ENCODE measurements at places on chromosomes 13 and 19.

DNA sequence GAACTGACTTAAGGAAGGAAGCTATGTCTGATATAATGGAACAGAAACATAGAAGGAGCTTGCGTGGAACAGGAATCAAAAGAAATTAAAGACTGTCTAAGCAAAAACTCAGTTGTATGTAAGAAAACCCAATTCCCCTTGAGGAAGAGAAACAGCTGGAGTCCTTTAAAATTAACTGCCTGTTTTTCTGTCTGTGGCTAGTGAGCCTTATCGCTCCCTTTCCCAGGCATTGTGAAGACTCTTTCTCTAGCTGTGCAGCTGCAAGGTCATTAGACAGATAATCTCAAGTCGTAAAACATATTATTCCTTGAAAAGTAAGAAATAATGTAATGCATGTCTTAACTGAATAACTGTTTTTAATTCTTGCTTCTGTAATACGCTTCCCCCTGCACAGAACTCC lies 39.7 kb upstream of the IGSF23 start:
- DNase-seq, result no peak

DNA sequence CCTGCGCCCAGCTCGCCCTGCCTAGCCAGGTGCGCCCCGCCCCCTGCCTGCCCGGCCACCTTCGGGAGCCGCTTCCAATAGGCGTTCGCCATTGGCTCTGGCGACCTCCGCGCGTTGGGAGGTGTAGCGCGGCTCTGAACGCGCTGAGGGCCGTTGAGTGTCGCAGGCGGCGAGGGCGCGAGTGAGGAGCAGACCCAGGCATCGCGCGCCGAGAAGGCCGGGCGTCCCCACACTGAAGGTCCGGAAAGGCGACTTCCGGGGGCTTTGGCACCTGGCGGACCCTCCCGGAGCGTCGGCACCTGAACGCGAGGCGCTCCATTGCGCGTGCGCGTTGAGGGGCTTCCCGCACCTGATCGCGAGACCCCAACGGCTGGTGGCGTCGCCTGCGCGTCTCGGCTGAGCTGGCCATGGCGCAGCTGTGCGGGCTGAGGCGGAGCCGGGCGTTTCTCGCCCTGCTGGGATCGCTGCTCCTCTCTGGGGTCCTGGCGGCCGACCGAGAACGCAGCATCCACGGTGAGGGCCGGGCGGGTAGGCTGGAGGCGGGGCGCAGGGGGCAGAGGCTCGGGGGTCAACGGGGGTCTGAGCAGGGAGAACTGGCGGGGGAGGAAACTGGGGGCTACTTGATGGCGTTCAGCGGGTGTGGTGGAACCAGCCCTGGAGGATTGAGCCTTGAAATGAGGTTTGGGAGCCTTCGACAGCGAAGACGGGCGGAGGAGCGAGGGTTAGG lies at the start of gene SPINT2:
SPINT2 (plus strand) TSS at position 88 of the 727 bp plus-strand sequence; CDS start at position 408, 320 bp downstream.
- DNase-seq, result peak; percentile 31

DNA sequence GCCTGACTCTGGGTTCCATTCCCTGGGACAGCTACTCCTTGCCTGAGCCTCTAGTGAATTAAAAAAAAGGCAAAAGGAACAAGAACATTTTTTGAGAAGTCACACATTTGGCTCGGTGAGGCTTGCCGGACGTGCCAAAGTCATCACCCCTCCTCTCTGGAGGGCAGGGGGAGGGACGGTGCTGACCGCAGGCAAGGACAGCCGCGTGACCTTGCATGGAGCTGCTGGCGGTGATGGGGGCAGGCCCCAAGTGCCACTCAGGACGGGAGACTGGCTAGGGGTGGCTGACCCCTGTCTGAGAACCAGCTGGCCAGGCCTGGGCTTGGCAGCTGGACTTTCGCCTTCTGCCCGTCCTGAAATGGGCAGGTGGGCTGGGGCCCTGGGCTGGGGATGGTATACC lies 26.4 kb downstream of the MAP2K2 start:
- DNase-seq, result no peak

GRCh38 chr13:21050288-21051197 lies 10.8 kb downstream of the LATS2 start:
- no peak for DNase-seq

GRCh38 chr19:16328824-16329482 lies 4.3 kb downstream of the KLF2 start:
- DNase-seq, result no peak

DNA sequence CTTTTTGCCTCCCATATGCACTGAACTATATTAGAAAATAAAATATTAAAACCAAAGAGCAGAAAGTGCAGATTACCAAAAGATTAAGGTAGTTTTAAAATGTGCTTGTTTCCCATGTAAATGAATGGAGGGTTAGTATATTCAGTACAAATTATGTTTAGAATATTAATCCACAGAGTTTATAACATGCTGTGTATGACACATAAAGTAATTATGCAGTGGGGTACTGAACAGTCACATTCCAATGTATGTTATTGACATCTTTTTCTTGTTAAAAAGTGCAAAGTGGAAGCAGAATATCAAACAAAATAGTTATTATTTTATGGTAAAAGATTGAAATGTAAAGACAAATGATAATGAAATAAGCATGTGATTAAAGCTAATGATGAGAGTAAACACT lies 79.3 kb downstream of the GPC6 start:
- no peak for DNase-seq

DNA sequence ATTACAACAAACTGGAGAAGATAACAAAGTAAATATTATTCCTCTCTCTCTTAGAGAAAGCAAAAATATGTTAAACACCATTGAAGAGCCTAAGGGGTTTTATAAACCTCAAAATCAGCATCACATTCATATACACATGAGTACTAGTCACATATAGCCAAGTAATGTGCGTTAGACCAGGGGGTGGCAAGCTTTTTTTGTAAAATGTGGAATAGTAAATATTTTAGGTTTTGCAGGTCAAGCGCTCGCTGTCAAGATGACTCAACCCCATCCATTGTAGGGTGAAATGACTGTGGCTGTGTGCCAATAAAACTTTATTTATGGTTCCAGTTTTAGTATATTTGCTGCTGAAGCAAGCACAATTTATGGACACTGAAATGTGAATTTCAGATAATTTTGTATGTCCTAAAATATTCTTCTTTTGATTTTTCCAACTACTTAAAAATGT lies 21.7 kb downstream of the RFX2 start:
- no peak for DNase-seq

DNA sequence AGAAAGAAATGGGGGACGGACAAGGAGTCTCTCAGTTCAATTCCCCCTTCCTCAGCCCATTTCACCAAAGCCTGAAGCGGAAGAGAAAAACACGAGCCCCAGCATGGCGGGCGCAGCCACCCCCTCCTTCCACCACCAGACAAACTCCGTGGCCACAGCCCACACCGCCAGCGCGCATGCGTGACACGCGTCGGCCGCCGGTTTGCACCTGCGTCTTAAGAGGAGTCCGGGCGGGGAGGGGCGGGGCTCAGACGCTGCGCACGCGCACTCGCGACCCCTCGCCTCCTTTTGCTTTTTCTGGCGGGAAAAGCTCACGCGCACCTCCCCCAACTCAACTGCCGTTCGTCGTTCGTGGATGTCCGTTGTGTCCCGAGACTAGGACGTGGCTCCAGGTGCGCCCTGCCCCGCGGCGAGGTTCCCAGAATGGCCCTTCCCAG lies at the start of gene KASH5:
KASH5 (plus strand) TSS at position 314 of the 437 bp plus-strand sequence. CDS start 2,635 bp downstream, outside the sequence.
- DNase-seq, result peak; percentile 80
